Skin of body (tissue), 3 donors: ENCODE measurements at places on chromosomes 12 and 14. TPM values are rescaled to one million over a fixed set of nuclear protein-coding genes. Genes with fewer than 3 reads are reported as not detected.

Gene ACACB
- total RNA-seq, result 155 TPM

Gene IL31
- total RNA-seq, result not detected

- no peak for DNase-seq
These were observed 2.2 kb downstream of the NPFF start for GRCh38 chr12:53505086-53505485.

DNA sequence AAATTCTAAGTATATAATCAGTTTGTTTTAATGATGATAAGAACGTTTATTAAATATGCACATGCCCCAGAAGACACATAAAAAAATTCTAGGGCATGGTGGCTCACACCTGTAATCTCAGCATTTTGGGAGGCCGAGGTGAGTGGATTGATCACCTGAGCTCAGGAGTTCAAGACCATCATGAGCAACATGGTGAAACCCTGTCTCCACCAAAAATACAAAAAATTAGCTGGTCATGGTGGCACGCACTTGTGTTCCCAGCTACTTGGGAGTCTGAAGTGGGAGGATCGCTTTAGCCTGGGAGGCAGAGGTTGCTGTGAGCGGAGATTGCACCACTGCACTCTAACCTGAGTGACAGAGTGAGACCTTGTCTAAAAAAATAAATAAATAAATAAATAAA is 4.0 kb downstream of the CD69 start:
- DNase-seq, result no peak

DNA sequence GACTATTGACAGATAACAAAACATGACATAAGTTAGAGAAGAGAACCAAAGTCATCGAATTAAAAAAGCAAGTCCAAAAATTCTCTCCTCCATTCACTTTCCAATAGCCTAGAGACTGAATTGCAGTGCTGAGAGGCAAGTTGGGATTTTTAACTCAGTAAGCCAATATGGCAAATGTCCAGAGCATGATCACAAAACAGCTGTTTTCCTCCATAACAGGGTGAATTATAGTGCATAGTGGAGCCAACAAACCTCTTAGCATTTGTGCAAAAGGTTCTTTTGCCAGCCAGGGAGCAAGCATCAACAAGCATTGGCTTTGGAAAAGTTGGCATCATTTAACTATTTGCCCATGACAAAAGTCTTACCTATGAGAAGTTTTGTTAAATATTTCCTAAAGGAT is 458.8 kb upstream of the NOVA1 start:
- DNase-seq, result peak; percentile 42
